Left hindlimb (tissue), 1 donor: ENCODE measurements at places on chromosomes 2 and 18.

GRCh38 chr2:84717302-84717701 lies 163.6 kb downstream of the TRABD2A start:
- no peak for DNase-seq

- DNase-seq = no peak
Observed at GRCh38 chr2:98374958-98375570, 28.8 kb downstream of the CNGA3 start.

DNA sequence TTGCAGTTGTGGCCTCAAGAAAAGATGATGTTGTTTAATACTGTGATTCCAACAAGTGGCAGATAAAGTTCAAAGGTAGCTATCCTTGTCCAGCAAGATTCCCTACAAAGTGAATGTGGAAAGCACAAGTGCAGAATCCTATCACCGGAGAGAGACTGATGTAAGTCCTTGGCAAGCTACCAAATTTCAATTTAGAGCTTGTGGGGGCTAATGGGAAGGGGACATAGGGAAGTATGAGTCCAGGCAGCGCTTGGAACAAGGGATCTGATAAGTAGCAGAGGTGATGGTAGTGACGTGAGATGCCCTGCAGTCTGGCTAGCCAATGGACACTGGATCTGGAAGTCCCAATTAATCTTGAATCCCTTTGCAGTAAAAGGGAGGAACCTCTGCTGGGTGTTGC lies 165.2 kb upstream of the DTNA start:
- DNase-seq = no peak

DNA sequence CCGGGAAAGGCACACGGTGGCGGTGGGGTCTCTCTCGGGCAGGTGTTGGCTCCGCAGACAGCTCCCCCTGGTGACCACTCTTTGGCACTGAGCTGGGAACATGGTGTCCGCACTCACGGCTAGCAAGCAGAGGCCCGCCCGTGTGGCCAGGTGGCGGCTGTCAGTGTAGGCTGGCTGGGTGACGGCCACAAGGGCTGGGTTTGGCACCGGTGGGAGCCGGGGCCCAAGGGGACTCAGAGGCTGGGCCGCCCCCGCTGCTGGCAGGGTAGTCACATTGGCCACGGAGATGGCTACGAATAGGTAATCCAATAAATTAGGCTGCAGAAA lies 1071.7 kb downstream of the RPIA start:
- DNase-seq = peak; percentile 19

- no peak for DNase-seq
Observed at GRCh38 chr2:148350199-148350598, 294.4 kb upstream of the EPC2 start.

GRCh38 chr2:9809064-9809356 lies 34.3 kb upstream of the TAF1B start:
- no peak for DNase-seq

DNA sequence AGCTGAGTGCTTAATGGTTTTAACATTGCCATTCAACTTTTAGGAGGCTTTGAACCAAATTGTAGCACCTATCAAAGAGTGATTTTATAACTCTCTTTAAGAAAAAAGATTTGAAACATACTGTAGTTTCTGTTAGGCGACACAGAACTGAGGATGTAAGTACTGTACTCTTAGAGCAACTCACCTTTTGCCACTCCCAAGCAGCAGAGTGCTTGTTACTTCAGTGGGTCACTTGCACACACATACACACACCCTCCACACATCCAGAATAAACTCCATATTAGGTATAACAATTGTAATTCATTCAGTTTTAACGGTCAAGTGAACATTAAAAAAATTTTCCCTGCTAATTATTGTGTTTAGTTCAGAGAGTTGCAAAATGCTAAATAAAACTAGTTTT lies 118.3 kb downstream of the CAMKMT start:
- no peak for DNase-seq

- no peak for DNase-seq
Observed at GRCh38 chr2:201909348-201909747, 103.0 kb downstream of the CDK15 start.

GRCh38 chr2:134609924-134610513 lies 108.8 kb downstream of the TMEM163 start:
- DNase-seq = no peak

DNA sequence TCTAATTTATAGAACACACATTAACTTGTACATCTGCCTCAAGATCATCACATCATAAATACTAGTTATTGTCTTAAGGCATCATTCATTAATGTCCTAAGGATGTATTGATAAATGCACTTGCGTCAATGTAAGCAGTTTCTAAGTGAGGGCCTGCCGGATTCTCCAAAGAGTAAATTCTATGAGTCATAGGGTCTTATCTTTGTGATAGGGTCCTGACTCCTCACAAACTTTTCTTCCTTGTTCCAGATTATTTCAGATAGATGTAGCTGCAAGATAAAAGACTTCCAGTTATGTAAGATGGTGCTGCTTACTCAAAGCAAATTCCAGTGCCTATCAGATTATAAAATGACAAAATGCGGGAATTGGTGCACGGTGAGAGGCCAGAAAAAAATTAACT lies 315.0 kb upstream of the SLC39A10 start:
- no peak for DNase-seq

DNA sequence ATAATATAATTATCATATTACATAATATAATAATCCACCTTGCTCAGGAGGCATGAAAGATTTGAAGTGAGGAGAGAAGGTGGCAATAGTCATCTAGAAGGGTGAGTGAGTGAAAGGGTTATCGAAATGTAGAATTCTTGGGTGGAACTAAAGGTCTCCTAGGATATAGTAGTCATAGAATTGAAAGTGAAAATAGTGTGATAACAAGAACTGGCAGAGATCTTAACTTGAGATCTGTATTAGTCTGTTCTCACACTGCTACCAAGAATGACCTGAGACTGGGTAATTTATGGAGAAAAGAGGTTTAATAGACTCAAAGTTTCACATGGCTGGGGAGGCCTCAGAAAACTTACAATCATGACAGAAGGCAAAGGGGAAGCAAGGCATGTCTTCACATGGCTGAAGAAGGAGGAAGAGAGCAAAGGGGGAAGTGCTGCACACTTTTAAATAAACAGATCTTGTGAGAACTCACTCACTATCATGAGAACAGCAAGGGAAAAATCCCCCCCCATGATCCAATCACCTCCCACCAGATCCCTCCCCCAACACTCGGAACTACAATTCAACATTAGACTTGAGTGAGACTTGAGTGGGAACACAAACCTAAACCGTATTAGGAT lies 351.5 kb downstream of the NR4A2 start:
- no peak for DNase-seq

GRCh38 chr2:20061476-20061875 lies 10.0 kb upstream of the LAPTM4A start:
- no peak for DNase-seq

GRCh38 chr18:75244351-75245313 lies 34.0 kb downstream of the TSHZ1 start:
- no peak for DNase-seq

GRCh38 chr18:9965711-9966624 lies 52.2 kb downstream of the VAPA start:
- no peak for DNase-seq

- no peak for DNase-seq
Observed at GRCh38 chr2:67668538-67668937, 271.4 kb downstream of the ETAA1 start.

GRCh38 chr2:43319541-43319940 lies 93.1 kb upstream of the ZFP36L2 start:
- DNase-seq = no peak

GRCh38 chr18:11408555-11409065 lies 200.8 kb upstream of the SLC35G4 start:
- DNase-seq = no peak

DNA sequence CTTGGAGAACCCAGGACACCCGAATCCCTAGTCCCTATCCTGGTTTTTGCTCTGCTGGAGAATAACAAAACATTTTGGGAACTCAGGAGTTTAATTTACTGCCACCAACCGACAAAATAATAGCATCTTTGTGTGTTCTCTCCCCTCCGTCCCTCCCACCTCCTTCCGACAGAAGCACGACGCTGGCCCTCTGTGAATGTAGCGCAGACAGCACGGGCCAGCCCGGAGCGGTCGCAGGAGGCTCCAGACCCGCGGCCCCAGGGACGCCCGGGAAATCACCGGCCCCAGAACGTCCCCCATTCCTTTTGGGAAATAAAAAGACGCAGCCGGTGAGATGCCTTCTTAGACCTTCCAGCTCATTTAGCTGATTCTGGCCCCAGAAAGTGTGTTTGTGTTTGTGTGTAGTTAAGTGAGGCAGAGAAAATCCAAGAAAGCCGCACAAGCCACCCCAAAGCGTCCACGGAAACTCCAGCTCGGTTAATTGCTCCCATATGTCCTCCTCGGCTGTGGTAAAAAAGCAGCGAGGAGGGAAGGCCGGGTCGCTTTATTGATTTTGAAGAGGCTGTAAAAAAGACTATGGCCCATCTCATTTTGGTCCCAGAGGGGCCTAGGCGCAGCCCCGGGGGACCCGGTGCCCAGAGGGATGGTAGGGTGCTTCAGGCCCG lies 577 bp upstream of the TANC1 start:
- peak; percentile 77 for DNase-seq

- DNase-seq = no peak
Observed at GRCh38 chr2:10518470-10519393, 70.6 kb upstream of the ODC1 start.

DNA sequence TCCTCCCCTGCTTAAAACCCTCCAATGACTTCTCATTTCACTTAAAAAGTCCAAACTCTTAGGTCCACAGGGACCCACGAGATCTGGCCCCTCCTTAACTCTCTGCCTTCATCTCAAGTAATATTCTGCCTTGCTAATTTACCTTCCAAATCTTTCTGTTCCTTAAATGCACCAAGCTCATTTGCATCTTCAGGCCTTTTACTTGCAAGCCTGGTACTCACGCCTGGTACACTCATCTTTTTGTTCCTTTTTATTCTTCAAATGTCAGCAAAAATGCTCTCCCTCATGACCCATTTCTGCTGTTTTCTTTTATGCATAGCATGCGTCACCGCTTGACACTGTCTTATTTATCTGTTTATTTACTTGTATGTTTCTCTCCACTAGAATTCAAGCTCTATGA lies 2.7 kb upstream of the WIPF1 start:
- DNase-seq = no peak

DNA sequence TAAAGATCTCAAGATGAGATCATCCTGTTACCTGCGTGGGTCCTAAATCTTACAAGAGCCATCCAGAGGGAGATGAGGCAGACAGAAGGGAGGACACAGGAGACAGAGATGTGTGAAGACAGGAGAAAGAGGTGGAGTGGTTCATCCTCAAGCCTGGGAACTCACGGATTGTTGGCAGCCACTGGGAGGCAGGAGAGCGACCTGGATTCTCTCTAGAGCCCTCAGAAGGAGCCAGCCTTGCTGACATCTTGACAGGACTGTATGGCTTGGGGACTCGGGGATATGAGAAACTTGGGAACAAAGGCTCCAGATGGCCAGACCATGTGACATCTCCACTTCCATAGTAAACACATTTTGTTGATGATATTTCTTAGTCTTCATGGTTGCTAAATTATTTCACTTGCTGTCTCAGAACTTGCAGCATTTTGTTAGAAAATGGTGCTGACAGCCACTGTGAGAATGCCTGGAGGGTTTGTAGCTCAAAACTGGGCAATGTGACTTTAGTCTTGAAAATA lies 57.8 kb upstream of the MC2R start:
- no peak for DNase-seq

- no peak for DNase-seq
Observed at GRCh38 chr2:49306925-49307324, 152.6 kb upstream of the FSHR start.

GRCh38 chr2:69958480-69958879 lies 3.0 kb downstream of the ASPRV1 start:
- DNase-seq = no peak

DNA sequence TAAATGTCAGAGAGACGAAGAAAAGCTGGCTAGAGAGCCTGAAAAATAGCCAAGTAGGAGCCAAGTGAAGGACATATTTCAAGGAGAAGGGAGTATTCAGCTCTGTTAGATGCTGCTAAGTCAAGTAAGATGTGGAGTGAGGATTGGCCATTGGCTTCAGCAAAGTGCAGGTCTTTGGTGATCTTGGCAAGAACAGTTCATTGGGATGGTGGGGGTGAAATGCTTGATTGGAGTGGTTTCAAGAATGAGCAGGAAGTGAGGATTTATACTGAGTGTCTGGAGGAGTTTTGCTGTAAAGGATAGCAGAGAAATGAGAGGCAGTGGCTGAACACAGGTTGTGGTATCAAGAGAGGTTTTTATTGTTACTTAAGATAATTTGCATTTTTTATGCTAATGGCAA lies 139.7 kb downstream of the PRPF40A start:
- no peak for DNase-seq

GRCh38 chr2:188527581-188527993 lies 235.9 kb downstream of the GULP1 start:
- DNase-seq = no peak

DNA sequence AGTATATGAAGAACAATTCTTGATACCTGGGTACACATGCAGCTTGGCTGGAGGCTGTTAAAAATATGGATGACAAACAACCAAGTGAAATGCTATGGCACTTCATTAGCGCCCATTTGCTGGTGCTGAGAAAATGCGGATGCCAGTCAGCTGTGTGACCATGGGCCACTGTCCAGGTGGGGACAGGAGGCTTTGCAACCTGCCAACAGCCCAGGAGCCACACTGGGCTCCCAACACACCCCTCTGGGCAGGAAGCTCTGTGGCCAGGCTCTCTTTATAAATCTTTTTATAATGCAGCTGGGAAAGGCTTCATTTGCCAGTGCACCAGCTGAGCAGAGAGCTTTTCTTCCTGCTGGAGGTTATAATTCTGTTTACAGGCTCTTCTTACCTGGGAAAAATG lies 19.9 kb downstream of the RNF144A start:
- no peak for DNase-seq

GRCh38 chr18:34695310-34695709 lies 14.8 kb upstream of the DTNA start:
- no peak for DNase-seq

DNA sequence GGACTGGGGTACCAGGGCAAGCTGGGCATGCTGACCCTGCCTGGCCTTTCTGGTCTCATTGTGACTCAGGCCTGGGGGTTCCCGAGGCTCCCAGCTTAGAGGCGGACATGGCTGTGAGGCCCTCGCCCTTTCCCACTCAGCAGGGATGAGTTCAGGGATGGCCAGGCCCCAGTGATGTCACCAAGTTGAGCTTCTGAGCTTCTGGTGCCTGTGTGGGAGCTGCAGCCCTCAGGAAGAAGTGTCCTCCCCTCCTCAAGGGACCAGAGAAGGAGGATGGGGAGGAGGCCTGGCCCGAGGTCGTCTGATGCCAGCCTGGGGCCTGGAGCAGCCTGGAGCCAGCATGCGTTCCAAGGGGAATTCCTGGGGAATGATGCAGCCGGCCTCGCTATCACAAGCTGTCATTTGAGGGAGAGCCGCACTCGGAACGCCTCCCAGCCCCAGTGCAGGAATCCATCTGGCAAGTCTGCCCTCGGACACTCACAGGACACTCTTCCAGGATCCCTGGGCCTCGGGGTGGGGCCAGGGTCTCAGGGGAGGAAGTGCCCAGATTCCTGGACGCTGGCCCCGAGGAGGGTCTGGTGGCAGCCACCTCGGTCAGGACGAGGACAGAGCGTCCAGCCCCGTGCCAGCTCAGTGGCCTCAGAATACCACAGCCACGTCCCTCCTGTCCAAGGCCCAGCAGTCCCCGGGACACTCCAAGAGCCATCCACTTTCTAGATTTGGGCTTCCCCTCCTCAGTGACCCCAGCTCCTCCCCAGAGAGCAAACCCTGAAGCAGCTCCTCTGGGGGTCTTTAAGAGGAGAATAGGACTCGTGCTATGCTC lies 61.2 kb upstream of the GPC1 start:
- peak; percentile 80 for DNase-seq

GRCh38 chr2:216735086-216735485 lies 39.7 kb upstream of the IGFBP5 start:
- no peak for DNase-seq
